ENCODE measurements at places on chromosomes 12 and 14. TPM values are rescaled to one million over a fixed set of nuclear protein-coding genes. Genes with fewer than 3 reads are reported as not detected.

GRCh38 chr12:22458298-22458937 is 85.9 kb downstream of the C2CD5 start:
- no peak for DNase-seq

DNA sequence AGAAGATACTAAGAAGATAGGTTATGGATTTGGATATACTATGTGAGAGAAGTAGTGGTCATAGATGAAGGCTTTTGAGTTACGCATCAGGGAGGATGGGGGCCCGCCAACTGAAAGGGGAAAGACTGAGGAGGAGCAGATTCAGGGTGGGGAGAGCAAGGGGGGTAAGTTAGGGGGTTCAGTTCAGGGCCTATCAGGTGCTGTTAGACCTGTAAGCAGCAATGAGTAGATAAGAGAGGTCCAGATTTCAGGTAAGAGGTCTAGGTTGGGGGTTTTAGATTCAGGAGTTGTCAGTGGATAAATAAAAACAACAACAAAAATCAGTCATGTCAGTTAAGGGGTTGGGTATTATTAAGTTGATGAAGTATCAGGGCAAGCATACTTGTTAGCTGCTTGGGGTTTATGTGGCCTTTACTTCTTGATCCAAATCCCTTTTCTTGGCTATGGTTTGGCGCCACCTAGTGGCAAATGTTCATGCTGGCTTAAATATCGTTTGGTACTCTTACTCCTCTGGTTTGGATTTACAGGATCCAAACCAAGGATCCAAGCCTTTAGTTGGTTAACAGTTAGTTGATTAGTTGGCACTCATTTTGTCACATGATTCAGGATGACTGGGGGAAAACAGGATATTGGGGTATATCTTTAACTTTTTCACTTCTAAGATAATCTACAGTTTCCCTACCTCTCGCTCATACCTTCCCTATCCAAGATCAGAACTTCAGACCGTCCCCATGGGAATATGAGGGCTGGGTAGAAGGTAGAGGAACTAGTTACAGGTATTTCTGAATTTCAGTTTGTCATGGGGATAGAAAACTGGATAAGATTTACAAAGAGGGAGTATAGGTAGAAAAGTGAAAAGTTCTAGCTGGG is 65.1 kb downstream of the PCNX1 start:
- peak; percentile 91 for DNase-seq

GRCh38 chr14:70887207-70887681 is 20.0 kb upstream of the PCNX1 start:
- DNase-seq: peak; percentile 86

DNA sequence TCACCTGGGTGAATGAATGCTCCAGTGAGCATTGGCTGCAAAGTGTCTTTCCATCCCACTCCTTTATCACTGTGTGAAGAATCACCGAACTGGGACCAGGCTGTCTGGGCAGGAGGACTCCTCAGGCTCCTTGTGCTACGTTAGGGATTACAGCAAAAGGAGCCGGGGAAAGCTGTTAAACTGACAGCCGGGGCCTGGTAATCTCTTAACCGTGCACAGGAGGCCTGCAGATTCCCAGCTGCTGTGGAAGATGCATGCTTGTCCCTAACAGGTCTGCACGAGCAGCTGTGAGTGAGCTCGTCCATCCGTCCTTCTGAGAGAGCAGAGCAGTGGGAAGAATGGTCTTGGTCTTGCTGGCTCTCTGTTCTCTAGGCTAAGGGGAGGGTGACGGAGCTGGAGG is 231.5 kb downstream of the AACS start:
- no peak for DNase-seq

ERP27 gene
- total RNA-seq: not detected

Data from fibroblast of villous mesenchyme (primary cell).